NCI-H187 treated with DMSO at 0.1 percent for 48 hours (cell line): ENCODE measurements at places on chromosomes 2 and 18.

- no peak for DNase-seq
These were observed 38.4 kb downstream of the TBC1D8 start for GRCh38 chr2:101112772-101113157.

GRCh38 chr2:20677301-20678085 is 10.5 kb downstream of the GDF7 start:
- DNase-seq = no peak

GRCh38 chr18:48203961-48204666 is 205.1 kb downstream of the ZBTB7C start:
- no peak for DNase-seq

DNA sequence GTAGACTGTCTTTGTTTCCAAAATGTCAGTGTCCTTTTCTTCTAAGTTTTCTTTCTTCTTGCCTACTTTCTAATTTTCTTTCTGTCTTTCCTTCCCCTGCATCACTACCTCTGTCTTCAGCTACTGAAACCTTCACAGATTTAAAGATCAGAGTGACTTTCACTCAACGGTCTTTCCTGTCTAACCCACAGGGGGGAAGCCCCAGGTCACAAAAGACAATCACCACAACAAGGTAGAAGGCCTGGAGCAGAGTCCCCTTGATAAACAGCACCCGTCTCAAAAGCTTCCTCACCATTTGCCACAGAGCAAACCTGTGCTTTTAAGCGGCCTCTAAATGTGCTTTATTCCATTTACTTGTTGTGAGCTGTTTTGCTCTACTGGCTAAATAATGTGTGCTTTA is 665.4 kb downstream of the BCL11A start:
- no peak for DNase-seq

- no peak for DNase-seq
These were observed 93.4 kb upstream of the MAP4K3 start for GRCh38 chr2:39530411-39530866.

DNA sequence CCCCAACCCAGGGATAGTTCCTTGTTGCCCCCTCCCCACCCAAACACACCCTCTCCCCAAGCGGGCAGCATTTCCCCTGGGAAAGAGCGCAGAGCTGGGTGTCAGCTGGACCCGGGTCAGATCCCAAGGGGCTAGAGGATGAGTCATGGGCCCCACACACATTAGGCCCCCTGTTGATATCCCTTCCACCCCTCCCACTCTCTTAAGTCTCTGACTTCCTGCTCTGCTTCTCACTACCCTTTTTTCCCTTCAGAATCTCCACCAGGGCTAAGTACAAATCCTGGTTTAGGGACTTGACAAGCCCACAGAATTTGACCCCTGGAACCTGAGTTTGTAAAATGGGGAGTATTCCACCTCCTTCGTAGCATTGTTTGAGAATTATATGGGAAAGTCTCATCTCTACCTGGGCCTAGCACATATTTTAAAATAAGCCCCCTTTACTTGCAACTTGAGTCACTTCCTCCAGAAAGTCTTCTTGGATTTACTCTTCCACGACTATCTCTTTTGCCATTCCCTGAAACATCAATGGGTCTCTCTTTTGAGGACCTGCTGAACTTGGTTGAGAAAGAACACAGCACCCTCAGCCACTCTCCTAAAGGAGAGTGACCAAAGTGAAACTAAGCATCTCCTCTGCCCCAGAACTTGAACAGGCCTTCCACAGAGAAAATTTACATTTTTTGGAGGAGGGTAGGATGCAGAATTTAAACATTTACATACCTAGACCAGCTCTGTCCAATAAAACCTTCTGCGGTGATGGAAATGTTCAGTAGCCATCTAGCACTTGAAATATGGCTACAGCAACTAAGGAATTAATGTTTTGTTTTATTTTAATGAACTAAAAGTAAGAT is 4.7 kb downstream of the RTKN start:
- no peak for DNase-seq

DNA sequence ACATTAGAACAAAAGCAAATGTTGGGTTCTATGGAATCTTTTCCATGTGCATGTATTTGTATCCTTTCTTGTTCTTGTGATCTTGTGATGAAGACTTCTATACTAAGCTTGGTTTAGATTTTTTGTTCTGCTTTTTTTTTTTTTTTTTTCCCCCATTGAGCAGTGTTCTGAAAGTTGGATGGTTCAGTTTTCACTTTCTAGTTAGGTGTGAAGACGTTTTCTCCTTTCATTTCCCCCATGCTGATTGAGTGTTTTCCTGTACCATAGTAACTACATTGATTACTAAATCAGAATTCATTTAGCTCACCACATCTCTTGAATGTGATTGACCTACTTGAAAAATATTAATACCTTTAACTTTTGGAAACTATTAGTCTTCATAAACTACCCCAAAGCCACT is 34.1 kb downstream of the NOP58 start:
- no peak for DNase-seq

DNA sequence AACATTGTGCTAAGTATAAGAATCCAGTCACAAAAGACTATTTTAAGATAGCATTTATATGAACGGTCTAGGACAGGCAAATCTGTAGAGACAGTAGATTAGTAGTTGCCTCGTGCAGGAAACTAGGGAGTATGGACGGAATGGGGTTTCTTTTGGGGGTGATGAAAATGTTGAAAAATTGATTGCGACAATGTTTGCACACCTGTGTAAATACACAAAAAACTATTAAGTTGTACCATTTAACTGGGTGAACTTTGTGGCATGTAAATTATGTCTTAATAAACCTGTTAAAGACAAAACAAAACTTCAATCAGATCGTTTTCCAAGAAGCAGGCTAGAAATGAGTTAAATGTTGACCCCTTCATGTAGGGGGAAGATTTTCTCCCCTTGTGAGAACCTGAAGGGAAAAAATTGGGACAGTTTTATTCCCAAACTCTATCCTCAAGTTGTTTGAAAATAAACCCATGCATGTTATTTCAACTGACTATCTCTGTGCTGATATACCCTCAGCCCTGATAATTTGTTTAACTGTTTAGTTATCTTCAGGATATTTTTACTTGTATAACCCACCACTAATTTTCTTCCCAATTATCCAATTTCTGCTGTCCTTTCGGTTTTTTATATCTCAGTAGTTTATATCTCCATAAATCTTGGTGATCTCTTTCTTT is 87.2 kb downstream of the CAMKMT start:
- DNase-seq = no peak

GRCh38 chr2:64751286-64752260 is 97.9 kb upstream of the SERTAD2 start:
- DNase-seq = peak; percentile 88

- no peak for DNase-seq
These were observed 12.2 kb downstream of the RETSAT start for GRCh38 chr2:85342156-85342555.

DNA sequence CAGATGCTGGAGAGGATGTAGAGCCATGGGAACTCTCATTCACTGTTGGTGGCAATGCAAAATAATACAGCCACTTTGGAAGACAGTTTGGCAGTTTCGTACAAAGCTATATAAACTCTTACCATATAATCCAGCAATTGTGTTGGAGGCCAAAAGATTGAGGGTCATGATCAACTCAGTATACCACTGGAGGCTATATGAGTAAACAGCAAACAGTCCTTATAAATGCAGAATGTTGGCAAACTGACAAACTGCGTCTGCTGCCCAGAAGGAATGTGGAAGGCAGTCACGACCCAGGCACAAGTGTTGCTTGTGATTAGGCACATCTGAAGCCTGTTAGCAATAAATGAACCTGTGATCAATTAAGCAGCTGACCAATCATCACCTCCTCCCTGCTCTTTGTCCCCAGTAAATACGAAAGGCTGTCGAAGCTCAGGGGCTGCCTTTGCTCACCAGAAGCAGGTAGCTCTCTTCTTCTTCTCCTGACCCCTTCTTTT is 98.1 kb upstream of the SPOPL start:
- no peak for DNase-seq

DNA sequence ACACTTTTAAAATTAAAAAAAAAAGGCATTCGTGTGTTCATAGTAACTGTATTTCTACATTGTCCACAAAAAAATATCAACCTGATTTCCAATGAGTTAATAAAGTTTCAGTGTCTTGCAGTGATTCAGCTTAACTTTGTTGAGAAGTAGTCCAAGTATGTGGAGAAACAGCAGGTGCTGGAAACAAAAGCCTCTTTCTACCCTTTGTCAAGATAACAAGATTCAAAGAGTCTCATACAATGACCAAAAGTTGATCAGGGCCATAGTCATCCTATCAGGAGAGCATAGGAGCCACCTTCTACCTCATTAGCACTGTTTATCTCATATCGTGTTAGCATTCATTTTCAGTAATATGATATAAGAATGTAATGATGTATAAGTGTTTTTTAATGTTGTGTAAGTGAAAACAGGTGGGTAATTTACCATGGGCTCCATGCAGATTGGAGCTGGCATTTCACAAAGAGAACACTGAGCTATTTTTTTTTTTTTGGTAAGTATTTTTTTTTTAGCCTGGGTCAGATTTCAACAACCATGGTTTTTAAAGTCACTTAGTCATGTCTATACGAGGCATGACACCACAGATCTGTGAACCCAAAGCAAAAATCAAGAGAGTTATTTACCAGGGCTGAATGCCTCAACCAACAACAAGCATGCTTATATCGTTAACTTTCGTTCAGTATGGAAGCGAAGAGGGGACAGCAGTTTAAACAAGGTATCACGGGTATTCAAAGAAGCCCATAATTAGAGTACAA is 165.0 kb upstream of the ZNF521 start:
- DNase-seq = no peak

GRCh38 chr2:191795715-191796114 is 51.2 kb downstream of the CAVIN2 start:
- DNase-seq = no peak

GRCh38 chr2:20030224-20030623 is 17.8 kb upstream of the MATN3 start:
- DNase-seq = no peak

DNA sequence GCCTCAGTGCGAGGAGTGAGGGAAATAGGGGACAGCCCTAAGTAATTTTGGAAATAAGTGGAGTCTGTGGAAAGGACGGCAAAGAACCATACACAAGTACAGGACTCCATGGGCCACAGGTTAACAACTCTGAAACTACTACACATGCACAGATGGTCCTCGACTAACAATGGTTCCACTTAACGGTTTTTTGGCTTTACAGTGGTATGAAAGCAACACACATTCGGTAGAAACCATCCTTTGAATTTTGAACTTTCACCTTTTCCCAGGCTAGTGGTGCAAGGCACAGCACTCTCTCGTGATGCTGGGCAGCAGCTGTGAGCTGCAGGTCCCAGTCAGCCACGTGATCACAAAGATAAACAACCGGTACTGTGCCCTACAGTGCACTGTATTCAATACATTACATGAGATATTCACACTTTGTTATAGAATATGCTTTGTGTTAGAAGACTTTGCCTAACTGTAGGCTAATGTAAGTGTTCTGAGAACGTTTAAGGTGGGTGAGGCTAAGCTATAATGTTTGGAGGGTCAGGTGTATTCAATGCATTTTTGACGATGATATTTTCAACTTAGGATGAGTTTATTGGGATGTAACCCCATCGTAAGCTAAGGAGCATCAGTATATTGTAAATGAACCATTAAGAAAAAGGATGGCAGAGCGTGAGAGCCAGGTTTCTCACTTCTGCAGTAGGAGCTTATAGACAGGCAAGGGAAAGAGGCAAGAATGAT is 44.6 kb downstream of the TBC1D8 start:
- DNase-seq = no peak

- DNase-seq = no peak
These were observed 5.8 kb downstream of the MYCN start for GRCh38 chr2:15945909-15946705.

DNA sequence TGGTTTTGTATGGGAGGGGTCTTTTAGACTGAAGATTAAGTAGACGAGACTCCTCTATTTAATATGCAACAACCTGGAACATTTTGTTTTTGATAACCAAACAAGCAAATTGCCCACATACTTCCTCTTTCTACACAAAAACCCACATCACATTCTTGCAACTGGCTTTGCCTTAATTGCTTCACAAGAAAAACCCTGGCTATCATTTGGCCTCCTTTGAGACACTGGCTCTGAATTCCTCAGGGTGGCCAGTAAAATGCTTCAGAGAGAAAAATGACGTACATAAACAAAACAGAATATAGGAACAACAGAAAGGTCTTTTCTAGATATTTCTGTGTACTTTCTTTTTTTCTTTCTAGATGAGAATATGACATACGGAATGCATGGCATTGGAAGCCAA is 103.0 kb downstream of the TRIB2 start:
- DNase-seq = no peak

- no peak for DNase-seq
These were observed 45.6 kb downstream of the SESTD1 start for GRCh38 chr2:179218848-179219594.

DNA sequence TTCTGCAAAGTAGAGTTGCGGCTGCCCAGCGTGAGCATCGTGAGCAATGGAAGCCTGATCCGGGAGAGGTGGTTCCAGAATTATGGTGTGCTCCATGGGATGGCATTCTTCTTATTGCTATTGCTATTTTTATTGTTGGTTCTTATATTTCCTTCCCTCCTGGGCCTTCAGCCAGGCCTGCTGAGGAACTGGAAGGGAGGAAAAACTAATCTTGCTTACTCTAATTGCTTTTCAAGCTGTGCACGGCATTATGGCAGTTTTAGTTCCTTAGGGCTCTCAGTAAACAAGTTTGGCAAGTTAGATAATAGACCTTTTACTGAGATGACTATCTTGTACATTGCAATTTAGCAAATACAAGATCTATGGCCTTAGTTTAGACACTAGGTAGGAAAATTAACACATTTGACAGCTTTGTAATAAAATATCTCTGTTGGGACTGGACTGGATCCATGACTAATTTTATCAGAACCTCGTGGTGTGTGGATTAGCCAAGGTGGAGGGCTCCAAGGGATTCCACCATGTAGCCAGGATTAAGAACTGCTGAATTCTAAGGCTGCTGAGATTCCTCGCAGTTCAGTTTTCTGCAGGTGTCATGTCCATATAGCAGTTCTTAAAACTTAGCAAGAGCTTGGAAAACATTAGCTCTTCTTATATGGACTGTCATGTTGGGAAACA is 6.0 kb downstream of the RSAD2 start:
- no peak for DNase-seq

- no peak for DNase-seq
These were observed 68.4 kb downstream of the POLR1A start for GRCh38 chr2:86037141-86037794.

DNA sequence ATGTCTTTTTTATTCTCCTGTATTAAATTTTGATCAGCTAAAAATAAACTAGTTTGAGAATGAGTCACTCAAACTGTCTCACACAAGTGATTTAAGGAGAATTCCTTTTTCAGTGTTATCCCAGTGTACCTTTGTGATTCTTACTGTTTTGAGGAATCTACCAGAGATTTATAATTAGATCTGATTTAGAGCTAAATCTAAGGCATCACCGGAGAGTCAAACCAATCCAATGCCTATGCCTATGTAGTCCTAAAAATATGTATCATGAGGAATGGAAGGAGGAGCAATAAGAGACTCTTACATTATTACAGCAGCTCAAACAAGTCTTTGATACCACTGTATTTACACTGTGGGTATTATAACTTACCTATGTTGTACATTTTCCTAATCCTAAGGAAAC is 63.4 kb upstream of the CYP20A1 start:
- DNase-seq = no peak

DNA sequence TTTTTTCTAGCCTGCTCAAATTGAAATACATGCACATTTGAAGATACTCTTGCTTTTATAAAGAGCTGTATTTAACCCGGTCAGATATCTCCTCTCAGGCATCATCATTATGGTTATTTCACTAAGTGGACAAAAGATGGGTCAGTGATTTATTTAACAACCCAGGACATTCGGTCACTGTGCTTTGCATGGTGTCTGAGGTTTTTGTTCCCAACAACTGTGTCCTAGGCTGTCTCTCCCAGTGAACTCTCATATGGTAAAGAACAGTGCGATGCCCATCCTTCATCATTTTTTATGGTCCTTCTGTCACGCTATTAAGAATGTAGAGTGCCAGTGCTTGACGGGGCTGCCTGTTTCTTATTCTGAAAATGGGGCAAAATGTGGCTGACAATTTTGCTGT is 372.4 kb downstream of the PTPRM start:
- no peak for DNase-seq
